Stromal cell of bone marrow (primary cell): ENCODE measurements at places on chromosomes 4 and X.

DNA sequence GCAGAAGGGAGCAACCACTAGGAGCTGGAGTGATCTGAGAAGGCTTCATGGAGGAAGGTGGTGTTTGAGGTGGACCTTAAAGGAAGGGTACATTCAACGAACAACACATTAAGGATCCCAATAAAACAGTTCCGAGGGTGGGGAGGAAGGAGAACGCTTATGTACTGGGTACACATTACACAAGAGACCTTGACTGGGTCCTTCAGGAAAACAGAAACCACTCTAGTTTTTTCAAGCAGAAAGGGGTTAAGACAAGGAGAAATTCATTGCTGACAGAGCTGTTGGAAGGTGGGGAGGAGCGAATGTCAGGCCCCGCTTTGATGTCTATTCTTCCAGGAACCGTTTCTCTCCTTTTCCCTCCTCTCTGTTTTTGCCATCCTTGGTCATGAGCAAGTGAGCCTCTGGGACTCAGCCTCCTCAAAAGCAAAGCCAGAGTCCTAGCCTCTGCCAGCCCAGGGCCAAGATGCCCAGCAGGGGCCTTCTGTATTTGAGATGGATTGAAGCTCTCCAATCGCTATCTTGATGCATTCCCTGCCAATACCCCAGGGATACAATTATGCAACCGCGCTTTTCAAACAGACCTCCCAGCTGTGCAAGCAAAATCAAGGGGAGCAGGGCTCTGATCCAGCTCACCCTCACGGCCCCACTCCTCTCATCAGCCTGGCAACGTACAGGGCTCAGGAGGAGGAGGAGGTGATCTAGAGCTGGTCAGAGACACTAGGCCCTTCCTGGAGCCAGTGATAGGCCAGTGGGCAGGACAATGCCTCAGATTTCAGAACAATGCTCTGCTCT is 48.4 kb downstream of the ZBTB49 start:
- DNase-seq: no peak

DNA sequence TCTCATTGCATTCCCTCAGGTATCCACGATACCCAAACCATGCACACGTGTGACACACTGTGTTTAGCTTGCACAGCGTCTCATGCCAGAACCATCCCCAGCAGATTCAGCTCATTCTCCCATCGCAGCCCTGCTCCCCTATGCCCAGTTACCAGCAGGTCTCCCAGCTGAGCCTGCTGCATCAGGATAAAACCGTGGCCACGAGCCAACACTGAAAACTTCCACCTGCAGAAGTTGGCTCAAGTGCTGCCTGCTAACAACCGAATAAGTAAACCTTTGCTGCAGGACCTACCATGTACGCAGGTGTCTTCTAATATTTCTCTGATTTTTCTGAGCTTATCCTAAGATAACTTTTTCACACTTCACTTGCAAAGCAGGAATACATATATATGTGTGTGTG is 120.4 kb upstream of the STS start:
- no peak for DNase-seq

GRCh38 chrX:53223955-53224859 is 800 bp downstream of the KDM5C start:
- no peak for DNase-seq

- no peak for DNase-seq
These were observed 7.5 kb downstream of the CCKAR start for GRCh38 chr4:26482508-26483462.

- DNase-seq: no peak
These were observed 724.3 kb downstream of the ARAP2 start for GRCh38 chr4:35520059-35520458.

GRCh38 chr4:126136922-126137781 is 822.4 kb downstream of the FAT4 start:
- DNase-seq: no peak

DNA sequence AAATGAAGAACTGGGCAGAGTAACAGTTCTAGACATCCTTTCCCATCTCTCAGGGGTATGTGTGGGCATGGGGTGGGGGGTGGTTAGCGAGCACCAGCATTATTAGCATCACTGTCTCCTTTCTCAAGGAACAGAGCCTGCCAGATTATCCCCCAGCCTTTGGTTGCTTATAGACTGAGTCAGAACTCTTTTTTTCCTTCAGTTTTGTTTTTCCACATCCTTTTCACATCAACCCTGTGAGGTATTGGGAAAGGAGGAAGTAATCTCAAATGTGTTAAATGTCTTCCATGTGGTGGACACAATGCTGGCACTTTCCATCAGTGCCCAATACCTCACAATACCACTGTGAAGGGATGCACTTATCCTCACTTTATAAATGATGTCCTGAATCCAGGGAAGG is 3.1 kb upstream of the FGF16 start:
- DNase-seq: no peak

DNA sequence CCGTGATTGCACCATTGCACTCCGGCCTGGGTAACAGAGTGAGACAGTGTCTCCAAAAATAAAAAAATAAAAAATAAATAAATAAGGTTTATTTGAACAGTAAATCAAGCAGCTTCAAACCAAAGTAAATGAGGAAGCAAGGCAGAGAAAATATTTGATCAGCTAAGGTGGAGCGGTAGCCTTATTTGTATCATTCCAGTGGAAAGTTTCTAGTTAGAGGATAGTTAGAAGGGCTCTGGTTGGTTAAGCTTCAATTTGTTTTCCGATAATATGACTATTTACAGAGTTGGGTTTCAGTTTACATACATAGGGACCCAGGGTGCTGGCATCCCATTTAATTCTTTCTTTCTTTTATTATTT is 21.8 kb upstream of the OPHN1 start:
- no peak for DNase-seq

DNA sequence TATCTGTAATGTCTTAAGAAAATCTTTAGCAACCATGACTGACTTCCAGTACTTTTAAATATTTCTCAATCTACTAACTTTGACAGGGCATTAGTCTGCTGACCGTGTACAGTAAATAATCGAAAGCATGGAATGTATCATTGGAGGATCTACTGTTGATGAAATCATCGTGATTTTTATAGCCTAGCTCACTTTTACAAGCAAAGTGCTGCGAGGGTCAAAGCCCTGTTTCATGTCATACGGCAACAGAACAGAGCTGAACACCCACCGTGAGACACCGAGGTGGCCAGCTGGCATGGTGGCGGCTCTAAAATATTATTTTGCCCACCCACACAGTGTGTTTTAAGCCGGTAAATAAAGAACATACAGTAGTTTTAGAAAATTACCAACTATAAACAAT is 679.3 kb downstream of the FAT4 start:
- no peak for DNase-seq

- no peak for DNase-seq
These were observed 17.7 kb downstream of the ACSL1 start for GRCh38 chr4:184807797-184808712.

DNA sequence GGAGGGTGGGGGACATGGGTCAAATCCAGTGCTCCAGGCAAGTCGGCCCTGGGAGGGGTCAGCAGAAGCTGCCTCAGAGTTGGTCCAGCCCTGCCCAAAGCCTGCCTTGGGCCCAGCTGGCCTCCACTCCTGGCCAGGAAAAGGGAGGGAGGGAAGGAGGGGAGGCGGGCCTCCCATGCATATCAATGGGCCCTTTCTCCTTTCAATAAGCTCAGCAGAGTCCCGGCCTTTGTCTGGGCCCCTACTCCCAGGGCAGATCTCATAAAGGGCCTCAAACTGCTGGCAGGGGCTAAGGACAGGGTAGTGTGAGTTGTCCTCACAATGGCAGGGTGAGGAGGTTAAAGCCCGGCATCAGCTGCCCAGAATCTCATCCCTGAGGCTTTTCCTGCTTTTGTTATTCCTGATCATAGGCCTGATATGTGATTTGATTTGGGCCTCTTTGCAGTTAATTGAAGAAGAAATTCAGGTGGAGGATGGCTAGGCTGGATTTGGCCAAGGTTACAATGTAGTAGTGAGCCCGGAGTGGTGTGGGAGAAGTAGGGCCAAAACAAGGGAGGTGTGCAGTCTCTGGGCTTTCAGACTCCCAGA is 121.1 kb upstream of the ATP6AP2 start:
- no peak for DNase-seq

DNA sequence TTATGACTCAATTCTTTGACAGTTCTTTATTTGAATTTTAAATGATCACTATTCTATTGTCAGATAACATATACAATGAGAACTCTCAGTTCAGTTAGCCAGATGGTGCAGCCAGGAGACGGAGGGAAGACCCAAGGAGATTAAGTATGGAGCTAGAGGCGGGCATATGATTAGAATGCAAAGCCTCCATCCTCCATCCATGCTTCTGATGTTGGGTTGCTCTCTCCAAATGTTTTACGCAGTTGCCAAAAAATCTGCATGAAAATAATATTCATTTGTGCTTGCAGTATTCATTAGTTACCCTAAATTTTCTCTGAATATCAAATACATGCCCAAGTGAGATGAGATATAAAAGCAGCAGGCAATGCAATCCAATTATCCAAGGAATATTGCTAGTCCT is 874.8 kb downstream of the C4orf33 start:
- no peak for DNase-seq

GRCh38 chr4:45846016-45846415 is 277.8 kb downstream of the GABRG1 start:
- DNase-seq: no peak

GRCh38 chr4:152138451-152138850 is 377.6 kb upstream of the GATB start:
- DNase-seq: no peak

GRCh38 chr4:101067383-101067782 is 279.9 kb downstream of the PPP3CA start:
- DNase-seq: peak; percentile 1

DNA sequence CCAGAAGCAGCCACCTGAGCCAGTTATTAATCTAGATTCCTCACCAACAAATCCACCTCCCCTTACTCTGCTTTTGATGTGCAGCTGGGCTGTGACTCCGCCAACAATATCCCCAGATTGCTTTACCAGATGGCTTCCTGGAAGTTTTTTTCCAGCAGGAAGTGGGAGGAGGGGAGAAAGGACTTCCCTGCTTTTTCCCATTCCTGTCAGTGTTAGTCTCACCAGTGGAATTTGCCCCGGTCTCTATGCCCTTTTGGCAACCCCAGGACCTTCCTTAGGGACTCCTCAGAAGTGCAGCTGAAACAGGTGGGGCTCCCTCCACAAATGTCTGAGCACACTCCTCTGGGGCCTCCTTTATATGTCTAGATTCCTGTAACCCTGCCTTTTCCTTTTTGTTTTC is 465.2 kb upstream of the IGFBP7 start:
- no peak for DNase-seq

DNA sequence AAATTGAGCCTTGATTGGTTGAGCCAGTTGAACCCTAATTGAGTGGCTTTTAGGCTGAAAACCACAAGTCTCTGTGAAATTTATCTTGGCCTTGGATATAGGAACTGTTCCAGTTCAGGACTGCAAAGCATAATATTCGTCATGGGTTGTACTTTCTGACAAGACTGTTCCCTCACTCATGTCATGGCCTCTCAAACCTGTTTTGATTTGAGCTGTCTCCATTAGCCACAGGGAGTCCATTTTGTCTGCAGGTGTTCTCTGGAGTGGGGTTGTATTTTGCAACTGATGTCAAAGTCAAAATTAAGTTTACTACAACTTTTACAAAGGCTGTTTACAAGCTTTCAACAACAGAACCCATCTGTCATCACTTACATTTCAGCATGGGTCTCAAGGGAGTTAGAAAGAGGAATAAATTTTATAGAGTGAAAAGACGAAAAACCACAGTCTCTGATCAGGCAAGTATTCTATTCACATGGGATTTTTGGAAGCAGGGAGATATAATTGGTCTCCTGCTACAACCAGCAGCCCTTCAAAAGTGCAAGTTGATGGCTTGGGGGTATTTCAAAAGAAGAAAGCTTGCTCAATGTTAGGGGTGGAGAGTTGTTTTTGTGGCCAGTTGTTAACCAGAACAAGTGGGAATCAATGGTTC is 1716.3 kb downstream of the C4orf33 start:
- DNase-seq: no peak

DNA sequence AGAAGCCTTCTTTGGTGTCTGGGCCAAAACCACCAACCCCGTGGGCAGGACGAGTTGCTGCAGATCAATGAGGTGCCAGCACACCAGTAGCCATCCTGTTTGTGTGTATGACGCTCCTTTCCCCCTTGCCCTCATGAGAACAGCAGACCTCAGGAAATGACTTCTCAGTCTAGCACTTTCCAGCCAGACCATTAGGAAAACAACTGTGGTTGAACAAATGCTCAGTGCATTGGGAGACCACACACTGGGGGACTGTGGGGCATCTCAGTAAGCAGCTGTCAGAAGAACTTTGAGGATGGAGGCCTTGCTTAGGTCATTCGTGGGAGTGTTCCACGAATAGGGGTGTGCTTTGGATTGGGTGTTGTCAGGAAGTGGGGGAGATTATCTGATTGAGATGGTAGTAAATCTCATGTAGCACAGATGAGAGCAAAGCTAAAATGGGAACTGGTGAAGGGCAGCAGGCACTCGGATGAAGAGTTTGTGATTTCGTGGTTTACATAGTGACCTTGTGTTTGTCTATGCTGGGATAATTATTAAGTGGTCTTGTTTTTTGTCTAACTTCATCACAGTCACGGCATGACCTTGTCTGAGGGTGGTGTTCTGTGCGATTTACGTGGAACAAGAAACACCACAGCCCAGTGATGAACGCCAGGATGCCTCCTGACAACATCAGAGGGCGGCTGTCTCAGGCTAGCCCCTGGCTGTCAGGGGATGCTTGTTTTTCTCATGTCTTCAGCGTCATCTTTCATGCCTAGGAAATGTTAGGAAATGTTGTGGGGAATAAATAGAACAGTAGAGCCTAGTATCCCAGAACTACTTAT is 70.1 kb downstream of the USP46 start:
- peak; percentile 59 for DNase-seq

GRCh38 chr4:89008166-89008565 is 48.8 kb downstream of the FAM13A start:
- DNase-seq: no peak

- DNase-seq: no peak
These were observed at the start of gene LEF1 for GRCh38 chr4:108168671-108169523. TSS of gene LEF1 (minus strand) at chr4:108168932. CDS start at chr4:108167767, 1,165 bp downstream.

- peak; percentile 4 for DNase-seq
These were observed 36.6 kb upstream of the UGT2A1 start for GRCh38 chr4:69689599-69689998.

GRCh38 chrX:27163236-27163635 is 299.9 kb downstream of the PPP4R3C start:
- no peak for DNase-seq

GRCh38 chr4:77358315-77358928 is 201.4 kb downstream of the CCNG2 start:
- peak; percentile 18 for DNase-seq
